RCC 7860 (cell line): ENCODE measurements at places on chromosomes 2 and 18.
A peak's percentile ranks its signal among the peaks of the same experiment; 100 is the strongest.

DNA sequence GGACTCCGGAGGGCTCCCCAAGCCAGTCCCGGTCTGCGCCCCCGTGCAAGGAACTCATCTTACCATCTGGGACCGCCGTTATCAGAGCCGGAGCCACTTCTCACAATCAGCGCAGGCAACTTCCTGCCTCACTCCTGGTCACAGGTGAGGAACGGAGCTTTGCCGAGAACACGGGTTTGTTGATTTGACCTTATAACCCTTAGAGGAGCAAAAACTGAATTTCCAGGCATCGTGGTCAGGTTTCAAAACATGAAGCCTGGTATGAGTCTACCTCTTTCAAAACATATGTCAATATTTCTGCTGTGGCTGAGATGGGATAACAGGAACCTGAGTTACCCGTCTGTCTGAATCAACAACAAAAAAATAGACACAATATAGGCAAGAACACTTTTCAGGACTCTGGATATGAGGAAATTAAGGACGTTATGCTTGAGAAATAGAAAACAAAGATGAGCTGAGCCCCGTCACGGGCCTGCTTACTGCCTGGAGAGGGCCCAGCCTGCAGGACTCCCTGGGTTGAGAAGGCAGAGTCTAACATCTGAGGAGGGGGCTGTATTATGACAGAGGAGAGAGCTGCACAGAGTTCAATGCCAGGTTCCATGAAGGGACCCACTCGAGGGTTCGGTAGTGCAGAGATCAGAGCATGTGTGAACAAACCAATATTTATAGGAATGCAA is 148.7 kb downstream of the NDUFA10 start:
- no peak for DNase-seq

- DNase-seq, result peak; percentile 31
Measured at GRCh38 chr2:140586379-140586778, 1544.4 kb downstream of the LRP1B start.

DNA sequence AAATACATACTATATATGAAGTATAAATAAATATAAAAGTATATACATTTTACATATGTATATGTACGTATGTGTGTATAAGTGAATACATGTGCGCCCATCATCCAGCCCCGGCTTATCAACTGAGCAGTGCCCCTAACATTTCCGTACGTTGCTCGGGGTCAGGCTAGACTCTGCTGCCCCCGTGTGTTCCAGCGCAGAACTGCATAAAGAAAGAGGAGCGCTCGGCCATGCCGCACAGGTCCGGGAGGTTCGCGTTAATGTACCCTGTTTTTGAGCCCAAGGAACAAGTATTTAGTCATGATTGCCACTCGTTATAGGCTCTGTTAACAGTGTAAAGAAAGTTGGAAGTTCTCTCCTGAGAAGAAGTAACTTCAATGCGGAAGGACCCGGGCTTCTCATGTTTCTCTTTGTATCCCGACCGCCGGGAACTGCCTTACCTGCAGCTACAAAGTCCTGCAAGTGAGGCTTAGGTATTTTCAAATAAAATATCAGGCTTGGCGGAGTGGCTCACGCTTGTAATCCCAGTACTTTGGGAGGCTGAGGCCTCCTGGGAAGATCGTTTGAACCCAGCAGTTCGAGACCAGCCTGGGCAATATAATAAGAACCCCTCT is 55.7 kb downstream of the CD8B2 start:
- DNase-seq, result peak; percentile 31

DNA sequence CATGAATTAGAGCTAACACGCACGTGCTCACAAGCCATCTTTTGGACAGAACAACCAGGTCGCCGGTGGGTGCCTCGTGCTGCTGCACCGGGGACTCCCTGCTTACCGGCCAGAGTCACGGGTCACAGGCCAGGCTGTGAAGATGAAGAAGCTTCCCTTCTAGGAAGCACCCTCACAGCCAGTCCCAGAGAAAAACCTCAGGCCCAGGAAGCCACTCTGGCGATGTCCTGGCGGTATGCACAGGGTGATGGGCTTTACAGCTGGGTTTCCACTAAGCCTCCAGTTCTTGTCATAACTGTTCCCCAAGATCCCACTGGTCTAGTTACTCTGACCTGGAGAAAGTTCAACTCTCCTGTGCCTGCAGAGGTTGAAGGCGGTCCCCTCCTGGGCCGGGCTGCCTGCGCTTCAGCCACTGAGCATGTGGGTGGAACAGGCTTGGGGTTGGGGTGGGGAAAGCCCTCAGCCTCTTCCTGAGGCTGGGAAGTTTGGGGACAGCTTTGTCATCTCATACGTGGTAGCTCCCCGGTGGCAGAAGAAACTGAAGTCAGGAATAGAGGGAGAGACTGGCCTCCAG is 15.2 kb upstream of the DIS3L2 start:
- DNase-seq, result no peak

DNA sequence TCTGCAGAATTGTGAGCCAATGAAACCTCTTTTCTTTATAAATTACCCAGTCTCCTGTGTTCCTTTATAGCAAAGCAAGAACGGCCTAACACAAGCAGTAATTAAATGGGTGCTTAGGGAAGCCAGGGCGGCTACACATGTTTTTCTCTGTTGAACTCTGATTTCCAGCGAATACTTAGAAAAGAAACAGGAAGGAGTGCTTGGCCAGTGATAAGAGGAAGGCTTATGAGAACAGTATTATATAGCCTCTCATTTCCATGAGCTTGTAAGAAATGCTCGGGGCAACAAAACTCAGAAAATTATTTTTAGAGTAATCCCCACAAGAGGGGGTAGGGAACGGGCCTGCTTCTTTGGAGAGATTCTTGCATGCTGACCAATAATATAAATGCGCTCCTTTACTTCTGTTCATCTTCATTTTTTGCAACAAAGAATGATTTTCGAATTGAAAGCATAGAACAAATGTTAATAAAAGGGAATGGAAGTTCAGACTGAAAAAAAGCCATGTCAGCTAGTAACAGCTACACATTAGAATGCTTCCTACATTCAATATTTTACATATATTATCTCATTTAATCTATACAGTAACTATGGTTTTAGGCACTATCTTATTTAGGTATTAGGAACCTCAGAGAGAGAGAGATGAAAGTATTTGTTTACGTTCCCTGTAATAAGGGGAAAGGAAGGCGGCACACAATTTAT is 49.7 kb upstream of the CCDC85A start:
- no peak for DNase-seq

GRCh38 chr2:118893100-118893499 is 45.7 kb upstream of the EN1 start:
- no peak for DNase-seq

DNA sequence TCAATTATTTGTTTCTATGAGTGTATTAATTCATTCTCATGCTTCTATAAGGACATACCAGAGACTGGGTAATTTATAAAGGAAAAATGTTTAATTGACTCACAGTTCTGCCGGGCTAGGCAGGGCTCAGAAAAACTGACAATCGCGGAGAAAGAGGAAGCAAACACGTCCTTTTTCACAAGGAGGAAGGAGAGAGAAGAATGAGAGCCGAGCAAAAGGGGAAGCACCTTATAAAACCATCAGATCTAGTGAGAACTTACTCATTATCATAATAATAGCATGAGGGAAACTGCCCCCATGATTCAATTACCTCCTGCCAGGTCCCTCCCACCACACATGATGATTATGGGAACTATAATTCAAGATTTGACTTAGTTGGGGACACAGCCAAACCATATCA is 294.0 kb downstream of the DSC3 start:
- no peak for DNase-seq

DNA sequence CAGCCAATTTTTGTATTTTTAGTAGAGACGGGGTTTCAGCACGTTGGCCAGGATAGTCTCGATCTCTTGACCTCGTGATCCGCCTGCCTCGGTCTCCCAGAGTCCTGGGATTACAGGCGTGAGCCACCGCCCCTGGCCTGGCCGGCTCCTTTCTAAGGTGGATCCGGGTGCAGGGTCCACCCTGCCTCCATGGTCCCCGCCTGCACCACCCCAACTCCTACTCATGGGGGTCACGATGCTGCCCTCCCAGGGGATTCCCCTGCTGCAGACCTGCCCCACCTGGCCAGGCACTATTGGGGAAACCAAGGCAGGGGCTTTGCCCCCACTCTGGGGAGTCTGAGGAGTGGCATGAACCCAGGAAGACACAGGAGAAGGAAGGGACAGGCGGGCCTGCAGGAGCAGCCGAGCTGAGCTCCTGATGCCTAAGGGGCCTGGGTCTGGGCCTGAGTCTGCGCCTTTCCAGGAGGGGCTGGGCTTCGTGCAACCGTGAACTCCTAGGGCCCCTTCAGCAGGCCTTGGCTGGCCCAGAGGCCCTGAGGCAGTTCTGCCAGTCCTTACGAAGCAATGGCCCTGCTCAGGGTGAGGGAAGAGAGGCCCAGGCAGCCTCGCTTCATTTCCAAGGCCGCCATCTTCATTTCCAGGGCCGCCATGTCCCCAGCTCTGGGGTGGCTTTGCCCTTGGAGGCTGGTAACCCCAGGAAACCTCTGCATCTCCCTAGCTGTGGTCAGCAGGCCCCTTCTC is 67.2 kb upstream of the SMAD7 start:
- DNase-seq, result no peak

DNA sequence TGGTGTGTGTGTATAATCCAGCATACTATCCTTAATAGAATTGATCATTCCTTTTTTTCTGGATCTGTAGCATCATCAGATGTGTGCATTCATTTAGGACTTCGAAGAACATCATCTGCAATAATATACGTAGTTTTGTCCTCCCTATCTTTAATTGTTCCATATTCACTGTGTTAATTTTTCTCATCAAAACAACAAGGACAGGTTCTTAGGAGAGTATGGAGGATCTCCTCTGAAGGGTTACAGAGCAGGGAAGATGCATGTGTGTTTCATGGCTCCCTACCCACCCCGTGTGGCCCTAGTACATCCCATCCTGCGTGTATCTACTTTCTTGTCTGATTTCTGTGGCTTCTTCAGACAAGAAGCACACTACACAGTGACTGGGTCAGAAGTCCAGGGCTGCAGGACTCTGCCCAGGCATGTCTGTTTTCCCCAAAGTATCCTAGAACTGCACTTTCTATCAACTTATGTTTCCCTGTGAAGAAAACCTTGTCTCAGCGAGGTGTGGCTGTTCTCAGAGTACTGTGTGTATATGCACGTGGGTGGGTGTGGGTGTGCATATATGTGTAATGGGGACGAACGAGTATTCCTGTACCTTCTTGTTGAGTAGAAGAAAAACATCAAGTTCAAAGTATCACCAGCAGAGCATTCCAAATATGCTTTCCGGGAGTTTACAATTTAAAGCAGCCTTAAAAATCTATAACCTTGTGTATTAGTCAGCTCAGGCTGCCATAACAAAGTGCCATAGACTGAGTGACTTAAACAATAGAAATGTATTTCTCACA is 220.4 kb upstream of the FOSL2 start:
- DNase-seq, result no peak

GRCh38 chr18:36610258-36610657 is 218.5 kb downstream of the TPGS2 start:
- no peak for DNase-seq

- DNase-seq, result no peak
Measured at GRCh38 chr2:42176992-42177738, 8.0 kb downstream of the EML4 start.

GRCh38 chr2:163205589-163206254 is 367.2 kb upstream of the KCNH7 start:
- DNase-seq, result peak; percentile 31

DNA sequence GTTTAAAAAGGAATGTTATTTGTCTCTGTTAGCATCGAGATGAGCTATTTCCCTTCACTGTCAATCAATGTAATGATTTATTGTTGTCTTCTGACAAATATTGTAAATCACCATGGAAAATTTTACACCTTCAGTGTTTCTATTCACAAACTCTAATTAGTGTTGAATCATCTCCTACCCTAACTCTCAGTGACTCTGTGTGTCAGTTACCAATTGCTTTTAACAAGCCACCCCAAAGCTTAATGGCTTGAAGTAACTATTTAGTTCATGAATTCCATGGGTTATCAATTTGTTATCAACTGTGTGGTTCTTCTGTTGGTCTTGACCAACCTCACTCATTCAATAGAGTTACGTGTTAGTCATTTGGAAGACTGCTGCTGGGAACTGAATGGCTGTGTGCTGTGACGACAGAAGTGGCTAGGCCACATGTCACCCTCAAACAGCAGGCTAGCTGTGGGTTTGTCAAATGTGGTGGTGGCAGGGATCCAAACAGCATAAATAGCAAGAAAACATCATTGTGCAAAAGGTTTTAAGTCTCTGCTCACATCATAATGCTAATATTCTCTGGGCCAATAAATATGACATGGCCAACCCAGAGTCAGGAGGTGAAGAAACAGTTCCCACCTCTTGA is 910.8 kb upstream of the CDH2 start:
- no peak for DNase-seq

DNA sequence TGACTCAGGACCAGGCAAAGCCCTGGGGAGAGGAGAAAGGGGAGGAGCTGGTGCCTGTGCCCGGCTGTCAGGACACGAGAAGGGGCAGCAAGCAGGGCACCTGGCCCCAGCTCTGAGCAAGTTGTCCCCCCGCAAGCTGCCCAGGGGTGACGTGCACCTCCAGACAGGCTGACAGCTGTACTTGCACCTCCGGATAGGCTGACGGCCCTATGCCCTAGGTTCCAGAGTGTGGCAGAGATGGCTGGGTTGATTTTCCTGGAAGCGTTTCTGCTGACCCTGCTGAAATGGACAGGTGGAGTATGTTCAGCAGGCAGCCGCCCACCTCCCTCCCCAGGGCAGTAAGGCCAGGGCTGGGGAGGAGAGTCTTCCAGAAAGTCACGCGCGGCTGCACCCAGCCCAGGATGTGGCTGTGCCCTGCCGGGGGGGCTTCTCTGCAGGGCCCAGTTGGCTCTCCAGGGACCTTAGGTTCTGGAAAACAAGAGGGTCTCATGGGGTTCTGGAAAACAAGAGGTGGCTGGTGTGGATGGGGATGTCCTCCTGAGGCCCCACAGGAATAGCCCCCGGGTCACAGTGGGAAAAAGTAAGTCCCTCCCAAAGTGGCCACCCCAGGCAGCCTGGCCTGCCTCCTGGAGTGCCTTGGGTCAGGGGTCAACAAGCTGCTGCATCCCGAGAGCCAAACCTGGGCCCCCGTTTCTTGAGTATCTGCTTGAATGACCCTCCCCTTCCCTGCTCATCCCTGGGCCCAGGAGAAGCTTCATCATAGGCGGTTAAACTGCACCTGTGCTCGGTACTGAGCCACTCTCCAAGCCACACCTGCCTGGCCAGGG is 71.4 kb upstream of the OTOS start:
- DNase-seq, result no peak

DNA sequence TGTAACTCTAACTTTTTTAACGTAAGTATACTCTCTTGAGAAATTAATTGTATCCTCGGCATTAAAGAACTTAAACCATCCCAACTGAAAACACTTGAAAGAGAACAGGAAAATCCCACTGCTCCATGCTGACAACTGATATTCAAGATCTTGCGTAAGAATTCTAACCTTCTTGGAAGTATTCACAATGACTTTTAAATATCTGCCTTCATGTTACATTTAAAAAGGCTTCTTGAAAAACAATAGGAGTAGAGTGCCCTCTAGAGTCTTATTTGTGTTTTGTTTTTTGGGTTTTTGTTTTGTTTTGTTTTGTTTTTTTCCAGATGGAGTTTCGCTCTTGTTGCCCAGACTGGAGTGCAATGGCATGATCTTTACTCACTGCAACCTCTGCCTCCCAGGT is 65.4 kb upstream of the DNAJC10 start:
- DNase-seq, result peak; percentile 47

- DNase-seq, result no peak
Measured at GRCh38 chr18:62894681-62895390, 179.5 kb downstream of the PHLPP1 start.
